Stimulated activated naive B cell treated with anti-CD40 and anti-IgM and Interleukin-4, amounts not matched to agents 10 μg/mL and 1 μg/mL and 100 μg/mL, for 72 hours (primary cell): ENCODE measurements at places on chromosomes 5 and 9.

- DNase-seq, result peak; percentile 21
These were observed 131.9 kb upstream of the ANKH start for GRCh38 chr5:15003511-15003920.

GRCh38 chr9:81737871-81738507 is 48.6 kb upstream of the TLE1 start:
- DNase-seq, result no peak

GRCh38 chr5:97243353-97243752 is 60.3 kb upstream of the RIOK2 start:
- DNase-seq, result no peak

- no peak for DNase-seq
These were observed 650 bp downstream of the GPR107 start for GRCh38 chr9:130054325-130054786.

DNA sequence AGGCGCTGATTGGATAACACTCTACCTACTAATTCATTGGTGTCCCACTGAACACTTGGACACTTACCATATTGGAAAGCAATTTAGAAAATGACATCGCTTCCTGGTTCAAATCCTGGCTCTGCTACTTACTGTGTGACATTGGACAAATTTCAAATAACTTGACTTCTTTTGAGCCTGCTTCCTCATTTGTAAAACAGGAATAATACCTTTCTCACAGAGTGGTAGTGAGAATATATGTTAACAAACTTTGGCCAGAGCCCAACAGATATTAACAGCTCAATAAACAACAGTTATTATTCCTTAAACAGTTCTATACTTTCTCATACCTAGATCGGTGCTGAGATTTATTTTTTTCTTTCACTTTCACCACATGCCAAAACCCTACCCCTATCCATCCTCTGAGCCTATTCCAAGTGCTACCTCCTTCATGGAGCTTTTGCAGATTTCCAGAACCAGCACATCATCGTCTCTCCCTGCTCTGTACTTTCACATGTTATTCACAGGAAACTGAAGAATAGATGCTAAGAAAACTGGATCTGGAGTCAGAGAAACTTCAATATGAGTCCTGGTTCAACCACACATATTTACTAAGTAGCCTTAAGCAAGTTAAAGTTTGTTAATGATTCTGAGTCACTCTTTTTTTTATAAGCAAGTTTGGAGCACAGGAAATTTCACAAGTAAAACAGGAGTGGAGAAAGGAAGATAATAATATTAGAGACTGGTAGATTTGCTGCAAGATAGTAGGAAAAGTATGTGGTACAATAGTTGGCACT is 92.3 kb downstream of the STRBP start:
- DNase-seq, result no peak

GRCh38 chr9:90919883-90920282 is 118.3 kb downstream of the SYK start:
- DNase-seq, result no peak

- no peak for DNase-seq
These were observed 290.2 kb downstream of the DMRT2 start for GRCh38 chr9:1340390-1340789.

- no peak for DNase-seq
These were observed 1187.6 kb downstream of the CDH12 start for GRCh38 chr5:21665524-21665923.

DNA sequence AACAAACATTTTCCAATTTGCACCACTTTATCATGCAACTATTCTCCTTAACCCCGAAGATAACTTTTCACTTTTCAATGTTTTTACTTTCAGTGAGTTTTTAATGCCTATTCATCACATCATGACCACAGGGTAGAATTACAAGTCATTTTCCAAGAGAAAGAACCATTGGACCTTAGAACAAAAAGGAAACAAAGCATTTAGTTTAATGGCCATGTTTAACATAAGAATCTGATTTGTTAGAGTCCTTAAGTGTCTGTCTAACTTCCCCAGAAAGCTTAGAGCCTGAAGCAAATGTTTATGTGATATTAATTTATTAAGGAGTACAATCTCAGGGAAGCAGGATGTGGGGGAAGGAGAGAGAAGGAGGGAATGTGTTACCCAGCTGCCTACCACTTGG is 325.8 kb upstream of the RIOK2 start:
- DNase-seq, result no peak
